ENCODE measurements at places on chromosomes 11 and 22.

DNA sequence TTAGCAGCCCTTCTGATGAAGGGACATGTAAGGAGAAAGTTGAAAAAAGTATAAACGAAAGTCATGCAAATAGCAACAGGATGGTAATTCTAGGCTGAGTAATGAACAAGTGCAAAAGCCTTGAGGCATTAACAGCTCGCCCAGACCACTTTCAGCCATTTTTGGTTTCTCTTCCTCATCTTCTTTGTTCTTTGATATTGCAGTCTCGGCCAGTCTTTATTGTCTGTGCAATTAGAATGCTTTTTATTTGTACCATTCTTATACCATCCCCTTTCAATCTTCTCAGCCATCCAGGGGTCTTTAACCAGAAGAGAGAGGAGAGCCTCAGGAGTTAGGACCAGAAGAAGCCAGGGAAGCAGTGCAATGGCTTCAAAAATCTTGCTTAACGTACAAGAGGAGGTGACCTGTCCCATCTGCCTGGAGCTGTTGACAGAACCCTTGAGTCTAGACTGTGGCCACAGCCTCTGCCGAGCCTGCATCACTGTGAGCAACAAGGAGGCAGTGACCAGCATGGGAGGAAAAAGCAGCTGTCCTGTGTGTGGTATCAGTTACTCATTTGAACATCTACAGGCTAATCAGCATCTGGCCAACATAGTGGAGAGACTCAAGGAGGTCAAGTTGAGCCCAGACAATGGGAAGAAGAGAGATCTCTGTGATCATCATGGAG is 7.3 kb downstream of the TRIM34 start:
- no peak for DNase-seq

DNA sequence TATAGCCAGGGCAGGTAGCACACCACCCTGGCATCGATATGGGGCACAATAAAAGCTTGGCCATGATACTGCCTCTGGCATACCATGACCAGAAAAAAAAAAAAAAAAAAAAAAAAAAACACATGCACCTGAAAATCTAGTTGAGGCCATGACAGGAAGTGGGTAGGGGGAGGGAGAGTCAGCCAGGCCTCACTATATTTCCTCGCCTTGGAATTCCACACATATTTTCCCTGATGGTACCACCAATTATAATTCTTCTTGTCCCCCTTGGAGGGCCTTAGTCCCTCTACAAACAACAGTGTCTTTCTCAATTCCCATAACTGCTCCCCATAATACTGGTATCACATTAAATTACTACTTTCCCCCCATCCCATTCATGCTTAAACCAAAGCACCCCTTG is 12.6 kb upstream of the CHKA start:
- no peak for DNase-seq

- DNase-seq: no peak
These were observed 585 bp downstream of the THYN1 start for GRCh38 chr11:134252346-134253187.

DNA sequence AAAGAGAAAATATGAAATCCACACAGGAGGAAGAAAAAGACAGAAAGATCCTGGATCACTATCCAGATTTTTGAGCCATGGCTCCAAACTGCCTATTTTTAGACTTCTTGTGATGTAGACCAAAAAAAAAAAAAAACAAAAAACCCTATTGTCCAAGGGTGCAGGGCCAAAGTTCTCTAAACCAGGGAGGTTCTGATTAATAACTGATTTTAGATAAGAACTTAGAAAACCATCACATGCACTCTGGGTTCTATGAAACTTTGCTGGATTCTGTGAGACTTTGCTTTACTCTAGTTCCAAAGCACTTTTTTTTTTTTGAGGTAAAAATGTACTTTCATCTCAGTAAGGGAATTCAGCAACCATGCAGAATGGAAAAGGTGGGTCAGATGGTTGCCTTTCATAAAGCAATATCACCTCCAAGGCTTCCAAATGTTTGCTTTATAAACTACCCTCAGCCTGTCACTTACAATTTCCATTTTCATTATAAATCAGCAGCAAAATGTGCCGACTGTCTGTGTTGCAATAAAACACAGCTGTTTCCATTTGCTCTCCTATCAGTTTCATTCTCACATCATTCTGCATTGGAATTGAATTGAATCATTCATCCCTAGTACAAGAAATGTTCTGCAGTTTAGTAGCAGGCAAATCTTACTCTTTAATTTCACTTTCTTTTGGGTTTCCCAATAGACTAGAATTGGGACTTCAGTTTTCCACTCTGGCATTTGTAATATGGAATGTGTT is 1584.3 kb upstream of the RAG2 start:
- no peak for DNase-seq

DNA sequence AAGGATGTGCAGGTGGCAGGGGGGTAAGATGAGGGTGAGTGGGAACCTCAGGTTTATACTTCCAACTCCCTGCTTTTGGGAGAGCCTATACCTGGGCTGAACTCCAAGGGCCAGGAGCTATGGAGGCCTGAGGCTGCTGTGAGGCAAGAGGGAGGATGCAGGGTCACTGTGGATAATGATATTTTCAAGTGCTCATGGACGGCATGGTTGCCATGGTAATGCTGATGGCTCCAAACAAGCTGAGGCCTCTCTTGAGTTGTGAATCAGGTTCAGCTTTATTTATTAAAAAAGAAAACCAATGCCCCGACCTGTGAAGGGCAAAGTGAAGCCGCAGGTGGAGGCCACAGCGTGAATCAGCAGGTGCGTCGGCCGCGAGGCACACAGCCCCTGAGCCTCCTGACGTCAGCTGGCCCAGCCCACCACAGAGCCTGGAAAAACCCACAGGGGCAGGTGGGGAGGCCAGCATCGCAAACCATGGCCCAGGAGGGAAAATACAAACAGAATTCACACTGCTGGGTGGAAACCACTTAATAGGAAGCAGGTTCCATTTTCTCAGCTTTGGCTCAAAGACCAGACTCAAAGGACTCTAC is 17.4 kb upstream of the CREB3L1 start:
- DNase-seq: peak; percentile 17

DNA sequence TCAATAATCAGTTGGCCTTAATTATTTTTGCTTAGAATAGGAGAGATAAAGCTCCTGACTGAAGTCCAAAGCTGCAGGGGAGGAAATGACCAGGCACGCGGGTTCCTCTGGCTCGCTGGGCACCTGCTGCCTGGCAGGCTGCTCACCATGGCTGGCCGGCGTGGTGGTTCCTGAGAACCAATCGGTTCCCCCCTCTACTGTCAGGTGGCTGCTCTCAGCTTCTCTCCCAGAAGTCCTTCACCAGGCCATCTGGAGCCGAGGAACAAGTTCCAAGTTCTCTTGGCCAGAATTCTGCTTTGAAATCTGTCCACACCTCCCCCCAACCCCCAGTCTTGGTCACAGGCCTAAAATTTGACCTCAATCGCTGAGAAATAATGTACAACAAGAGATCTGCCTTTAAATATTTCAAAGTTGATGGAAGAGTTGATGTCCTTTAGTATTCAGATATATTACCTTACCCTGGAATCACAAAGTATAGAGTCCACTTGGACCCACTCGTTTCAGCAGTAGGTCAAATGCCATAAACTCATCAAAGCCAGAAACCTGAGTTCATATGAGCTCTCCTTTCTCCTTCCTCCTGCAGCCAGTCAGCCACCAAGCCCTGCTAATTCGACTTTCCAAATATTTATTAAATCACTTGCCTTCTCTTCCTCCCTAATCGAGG is 25.2 kb downstream of the EXPH5 start:
- no peak for DNase-seq

GRCh38 chr11:124837491-124837856 is 27.8 kb upstream of the ROBO3 start:
- DNase-seq: no peak

GRCh38 chr22:29904020-29904419 is 21.0 kb downstream of the MTMR3 start:
- DNase-seq: no peak

GRCh38 chr11:71322192-71322735 is 69.9 kb upstream of the SHANK2 start:
- DNase-seq: no peak
